GM20000 (cell line): ENCODE measurements at places on chromosomes 2 and 18.

DNA sequence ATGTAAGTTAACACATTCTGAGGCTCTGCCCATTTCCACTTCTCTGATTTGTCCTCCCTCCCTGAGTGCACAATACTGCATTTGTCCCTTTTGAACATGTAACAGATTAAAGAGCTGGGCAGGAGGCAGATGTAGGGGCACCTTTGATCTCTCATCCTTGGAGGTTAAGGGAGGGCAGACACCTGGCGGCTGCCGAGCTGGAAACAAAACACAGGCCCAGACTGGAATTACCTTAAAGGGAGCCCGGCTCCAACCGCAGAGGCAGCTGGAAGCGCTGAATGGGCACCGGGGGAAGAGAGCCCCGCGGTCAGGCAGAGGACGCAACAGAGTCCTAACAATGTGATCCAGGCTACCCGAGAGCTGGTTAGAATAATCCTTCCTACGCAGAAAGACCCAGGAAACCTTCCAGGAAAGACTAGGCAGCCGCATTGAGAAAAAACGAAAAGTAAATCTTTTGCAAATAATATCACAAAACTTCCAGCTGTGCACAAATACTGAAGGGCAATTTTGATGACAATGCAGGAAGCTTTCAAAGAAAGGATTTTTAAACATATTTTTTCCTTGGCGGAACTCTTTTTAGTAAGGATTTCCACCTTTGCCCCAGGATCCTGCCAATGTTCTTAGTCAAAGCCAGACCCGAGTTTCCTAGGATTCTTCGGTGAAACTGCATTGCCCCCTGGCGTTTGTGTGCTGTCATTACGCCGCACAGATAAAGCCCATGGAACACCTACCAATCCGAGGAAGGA, 216.0 kb downstream of the TGIF1 start:
- peak; percentile 62 for DNase-seq

DNA sequence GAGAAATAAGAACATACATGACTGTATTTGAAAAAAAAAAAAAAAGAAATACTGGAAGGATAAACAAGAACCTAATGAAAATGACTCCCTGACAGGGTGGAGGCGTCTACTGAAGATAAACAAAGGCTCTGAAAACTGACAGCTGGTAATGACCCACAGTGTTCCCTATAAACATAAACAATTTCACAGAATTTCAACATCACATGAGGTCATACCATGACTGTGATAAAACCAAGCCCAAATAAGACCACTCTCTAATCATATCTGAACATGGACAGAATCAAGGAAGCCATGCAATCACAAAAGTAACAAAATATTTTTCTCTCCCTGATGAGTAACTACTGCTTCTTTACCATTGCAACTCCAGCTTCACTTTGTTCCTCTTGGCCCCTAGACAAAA, 159.3 kb downstream of the FAM124B start:
- DNase-seq: no peak

DNA sequence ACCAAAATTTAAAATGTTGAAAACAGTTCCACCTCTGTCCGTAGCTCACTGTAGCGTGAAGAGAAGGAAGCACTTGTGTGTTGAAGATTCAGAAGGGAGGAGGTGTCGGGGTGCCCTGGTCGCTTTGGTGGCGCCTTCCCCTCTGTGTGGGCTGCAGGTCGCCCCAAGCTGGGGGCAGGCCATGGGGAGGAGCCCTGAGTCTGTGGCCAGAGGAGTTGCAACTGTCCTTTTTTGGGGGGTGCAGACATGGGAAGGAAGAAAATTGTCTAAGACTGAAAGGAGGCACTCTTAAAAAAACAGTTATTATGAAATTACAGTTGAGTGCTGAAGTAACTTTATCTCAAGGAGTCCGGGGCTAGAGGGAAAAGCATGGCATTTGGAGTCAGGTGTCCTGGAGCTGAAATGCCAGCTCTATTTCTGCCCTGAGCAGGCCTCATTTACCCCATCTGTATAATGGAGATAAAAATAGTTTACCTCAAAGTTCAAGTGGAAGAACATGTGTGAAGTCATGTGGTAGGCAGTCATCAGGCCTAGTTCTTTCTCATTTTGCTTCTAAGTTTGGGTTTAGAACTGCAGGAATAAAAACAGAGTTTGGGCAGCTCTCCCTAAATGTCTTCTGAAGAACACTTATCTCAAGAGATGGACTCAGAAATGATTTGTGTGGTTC, 82.1 kb downstream of the RNF144A start:
- DNase-seq: peak; percentile 58

GRCh38 chr2:20596193-20596972, 54.5 kb downstream of the HS1BP3 start:
- DNase-seq: no peak

- no peak for DNase-seq
Observed at GRCh38 chr2:238710787-238711186, 137.1 kb upstream of the TWIST2 start.

DNA sequence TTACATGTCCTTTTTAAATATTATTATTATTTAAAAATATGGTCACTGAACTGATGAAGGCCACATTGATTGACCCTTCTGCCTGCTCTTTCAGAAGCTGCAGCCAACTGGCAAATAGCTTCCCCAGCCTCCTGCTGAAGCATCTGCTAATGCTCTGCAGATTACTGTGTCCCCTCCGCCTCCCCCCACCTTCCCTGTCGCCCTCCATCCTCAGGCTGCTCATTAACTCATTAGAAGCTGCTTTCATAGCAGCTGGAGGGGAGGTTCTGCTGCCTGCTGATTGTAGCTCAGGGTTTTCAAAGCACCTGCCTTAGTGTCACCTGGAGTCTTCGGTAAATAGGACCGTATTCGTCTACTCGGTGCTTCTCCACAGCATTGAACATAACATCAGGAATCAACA, 24.8 kb upstream of the LMAN1 start:
- DNase-seq: no peak

DNA sequence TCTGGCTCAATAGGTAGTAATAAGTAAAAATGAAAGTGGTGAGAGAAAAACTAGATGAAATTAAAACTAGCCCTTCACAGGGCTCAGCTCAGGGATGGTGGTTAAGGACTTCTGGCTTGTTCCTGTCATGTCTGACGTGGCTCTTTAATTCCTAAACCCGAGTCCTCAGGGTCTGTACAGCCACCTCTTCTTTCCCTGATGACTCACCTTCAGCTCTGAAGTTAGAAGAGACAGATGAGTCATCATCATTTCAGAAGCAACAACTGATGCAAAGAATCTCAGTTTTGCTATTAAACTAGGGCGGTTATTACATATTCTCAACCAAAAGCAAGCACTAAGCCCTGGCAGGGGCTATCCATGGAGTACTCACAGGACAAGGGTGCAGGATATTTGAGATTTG, 24.0 kb upstream of the ITGB6 start:
- peak; percentile 63 for DNase-seq

- DNase-seq: no peak
Observed at GRCh38 chr2:191376981-191377629, 131.9 kb downstream of the MYO1B start.

DNA sequence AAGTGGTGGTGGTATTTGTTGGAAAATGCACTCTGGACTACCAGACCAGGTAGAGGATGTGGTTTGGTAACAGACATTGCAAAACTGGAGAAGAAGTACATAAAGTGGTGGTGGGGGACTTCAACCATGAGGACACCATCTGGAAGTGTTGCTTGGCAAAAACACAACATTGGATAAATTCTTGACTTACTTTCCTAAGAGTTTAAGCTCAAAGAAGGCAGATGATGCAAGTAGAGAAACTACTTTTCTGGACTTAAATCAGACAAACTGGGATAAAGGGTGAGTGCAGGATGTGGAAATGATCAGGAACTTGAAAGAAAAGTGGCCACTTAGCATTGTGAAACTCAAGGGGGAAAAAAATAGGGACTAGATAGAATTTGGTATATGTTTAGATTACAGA, 487.4 kb downstream of the ZEB2 start:
- DNase-seq: no peak

- DNase-seq: no peak
Observed at GRCh38 chr2:239913636-239914417, 111.3 kb downstream of the NDUFA10 start.

- no peak for DNase-seq
Observed at GRCh38 chr2:88549616-88550292, 77.5 kb downstream of the EIF2AK3 start.

DNA sequence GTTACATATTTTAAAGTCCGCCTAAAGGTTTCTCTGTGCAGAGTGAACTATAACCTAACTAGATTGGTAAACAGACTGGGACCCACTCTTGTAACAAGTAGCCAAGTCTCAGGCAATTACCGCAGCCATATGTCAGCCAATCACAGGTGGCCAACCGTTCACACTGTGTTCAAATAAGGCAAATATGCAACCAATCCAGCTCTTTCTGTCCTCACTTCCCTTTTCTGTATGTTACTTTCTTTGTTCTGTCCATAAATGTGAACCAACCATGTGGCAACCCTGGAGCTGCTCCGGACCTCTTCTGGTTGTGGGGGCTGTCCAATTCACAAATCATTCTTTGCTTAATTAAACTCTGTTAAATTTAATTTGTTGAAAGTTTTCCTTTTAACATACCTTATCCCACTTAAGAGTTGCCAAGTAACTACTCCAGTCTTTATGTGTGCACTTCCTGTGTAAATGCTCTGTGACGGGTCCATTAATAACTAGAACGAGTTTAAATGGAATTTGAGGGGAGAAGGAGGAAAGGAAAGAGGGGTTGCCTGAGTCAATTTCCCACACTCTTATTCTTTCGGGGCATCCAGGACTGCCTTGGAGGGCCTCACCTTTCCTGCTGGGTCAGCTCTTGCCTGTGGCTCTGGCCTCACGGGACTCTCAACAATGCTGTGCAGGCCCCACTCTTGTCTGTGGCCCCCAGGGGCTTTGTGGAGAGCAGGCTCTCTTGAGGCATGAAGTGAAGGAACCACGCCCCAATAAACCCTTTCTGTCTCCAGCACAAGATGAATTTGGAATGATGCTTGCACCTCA, 6.6 kb upstream of the RPL37A start:
- DNase-seq: peak; percentile 52

GRCh38 chr2:39558906-39559305, 106.8 kb upstream of the TMEM178A start:
- no peak for DNase-seq

DNA sequence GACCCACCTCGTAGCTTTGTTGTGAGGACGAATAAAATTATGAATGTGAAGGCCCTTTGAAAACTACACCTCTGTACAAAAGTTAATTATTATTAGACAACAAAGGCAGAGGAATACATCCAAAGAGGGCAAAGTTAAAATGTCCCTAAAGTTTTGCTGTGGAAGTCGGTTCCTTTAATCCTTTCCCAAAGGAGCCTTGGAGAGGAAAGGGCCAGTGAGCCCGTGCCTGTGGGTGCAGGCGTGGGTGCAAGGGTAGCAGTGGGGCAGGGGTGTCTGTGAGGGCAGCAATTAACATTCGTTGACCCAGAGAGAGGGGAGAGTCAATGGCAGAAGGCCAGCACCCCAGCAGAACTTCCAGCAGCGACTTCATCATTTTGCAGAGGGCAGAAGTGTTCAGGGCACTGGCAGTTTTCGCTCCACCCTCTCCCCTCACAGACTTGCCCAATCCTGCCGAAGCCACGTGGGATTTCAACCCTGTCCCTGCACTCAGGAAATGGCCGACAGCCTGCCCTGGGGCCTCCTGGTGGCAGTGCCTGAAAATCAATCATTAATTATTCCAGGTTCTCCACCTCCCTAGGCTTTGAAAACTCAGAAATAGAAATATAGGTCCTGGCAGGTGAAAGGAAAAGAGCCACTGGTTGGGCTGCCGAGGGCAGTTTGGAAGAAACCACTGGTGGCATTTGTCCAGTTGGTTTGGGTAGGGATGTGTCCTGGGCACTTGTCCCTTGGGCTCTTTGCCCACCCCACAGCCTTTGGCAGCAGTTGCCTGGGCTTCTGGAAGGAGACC, 4.2 kb upstream of the PAX8 start:
- no peak for DNase-seq

GRCh38 chr18:72720116-72720515, 147.7 kb downstream of the NETO1 start:
- DNase-seq: no peak

- DNase-seq: no peak
Observed at GRCh38 chr2:202704248-202704647, 69.5 kb downstream of the FAM117B start.

DNA sequence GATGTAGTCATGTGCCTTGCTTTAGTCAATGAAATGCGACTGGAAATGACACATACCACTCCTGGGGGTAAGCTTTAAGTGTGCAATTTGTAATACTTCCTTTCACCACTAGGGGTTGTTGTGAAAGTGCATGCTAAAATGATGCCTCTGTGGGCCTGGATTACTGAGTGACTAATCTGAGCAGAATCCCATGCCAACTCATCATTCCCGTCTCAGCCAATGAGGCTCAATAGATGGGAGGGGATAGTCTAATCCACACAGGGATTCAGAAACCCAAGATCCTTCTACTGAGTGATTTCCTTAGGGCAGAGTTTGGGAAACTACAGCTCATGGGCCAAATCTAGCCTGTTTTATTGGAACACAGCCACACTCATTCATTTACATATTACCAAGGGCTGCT, 54.0 kb downstream of the HRH4 start:
- DNase-seq: peak; percentile 45

GRCh38 chr2:45821558-45822271, 170.2 kb downstream of the PRKCE start:
- no peak for DNase-seq

DNA sequence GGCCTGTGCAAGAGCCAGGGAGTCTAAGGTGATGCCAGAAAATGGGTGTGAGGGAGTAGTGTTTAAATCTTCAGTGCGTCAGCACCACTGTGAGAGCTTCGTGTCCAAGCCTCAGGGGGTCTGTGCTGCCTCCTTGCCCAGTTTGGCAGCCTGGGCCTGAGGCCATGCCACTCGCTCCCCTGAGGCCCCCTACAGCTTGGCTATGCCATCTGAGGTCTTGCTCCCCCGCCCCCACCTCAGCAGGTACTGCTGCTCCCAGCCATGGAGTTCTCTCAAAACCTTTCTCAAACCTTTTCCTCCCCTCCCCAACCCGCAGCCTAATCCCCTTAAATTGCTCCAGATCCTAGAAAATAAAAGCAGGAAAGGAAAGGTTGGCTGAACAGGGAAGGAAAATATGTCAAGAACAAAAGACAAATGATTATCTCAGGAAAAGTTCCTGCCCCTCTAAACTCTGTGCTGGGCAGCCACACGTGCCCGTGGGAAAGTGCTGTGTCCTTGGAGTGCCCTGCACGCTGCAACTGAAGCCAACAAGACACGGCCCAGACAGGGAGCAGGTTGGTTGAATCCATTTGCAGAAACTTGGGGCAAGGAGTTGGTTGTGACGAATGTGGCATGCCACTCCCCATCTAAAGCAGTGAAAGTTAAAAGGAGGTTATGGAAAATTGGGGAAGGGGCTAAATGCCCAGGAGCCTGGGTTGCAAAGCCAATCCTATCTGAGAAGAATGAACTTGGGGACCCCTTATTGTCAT, 61.2 kb downstream of the ATOH8 start:
- DNase-seq: no peak
